ENCODE measurements at places on chromosomes 7 and 10.
A peak's percentile ranks its signal among the peaks of the same experiment; 100 is the strongest.

- no peak for DNase-seq
Measured at GRCh38 chr7:98556288-98556687, 60.8 kb upstream of the NPTX2 start.

GRCh38 chr10:3949711-3950110 is 164.7 kb upstream of the KLF6 start:
- no peak for DNase-seq

- DNase-seq = no peak
Measured at GRCh38 chr10:47183704-47184041, 116.3 kb upstream of the GDF10 start.

GRCh38 chr7:105297985-105298384 is 90.7 kb downstream of the SRPK2 start:
- DNase-seq = no peak

DNA sequence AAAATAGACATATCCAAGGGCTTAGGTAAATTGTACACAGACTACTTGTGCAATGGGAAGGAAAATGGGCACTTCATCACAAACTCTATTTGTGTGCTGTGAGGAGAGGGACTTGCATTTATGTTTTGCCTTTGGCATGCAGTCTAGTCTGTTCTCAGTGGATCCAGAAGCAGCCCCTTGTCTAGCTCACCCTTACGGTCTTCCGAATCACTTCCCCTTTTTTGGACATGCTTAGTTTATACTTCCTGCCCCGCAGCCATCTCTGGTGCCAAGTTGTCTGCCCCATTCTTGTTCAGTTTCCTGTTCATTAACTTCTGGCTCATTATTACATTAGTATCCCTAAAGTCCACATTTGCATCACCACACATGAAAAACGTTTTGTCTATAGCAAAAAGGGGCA is 161.6 kb downstream of the NRCAM start:
- peak; percentile 85 for DNase-seq
